ENCODE measurements at places on chromosomes 3 and 15.

- H3K27me3 ChIP-seq = no peaks in the 10 kb centered on the region
- no peak overlapping the region for H3K27ac ChIP-seq
- no peak for DNase-seq
- H3K4me1 ChIP-seq = no peaks in the 10 kb centered on the region
- no peak overlapping the region for H3K4me3 ChIP-seq
Observed at GRCh38 chr15:90024406-90024805, 23.3 kb downstream of the ZNF710 start.

GRCh38 chr3:143119974-143120715 is 574 bp downstream of the CHST2 start:
- DNase-seq = peak; percentile 55
- H3K4me1 ChIP-seq = peaks cover 30% of the 10 kb centered on the region
- H3K36me3 ChIP-seq = no peaks in the 10 kb centered on the region
- H3K4me3 ChIP-seq = peak overlapping the region; percentile 65
- H3K27ac ChIP-seq = peak overlapping the region; percentile 12
- no peaks in the 10 kb centered on the region for H3K27me3 ChIP-seq

DNA sequence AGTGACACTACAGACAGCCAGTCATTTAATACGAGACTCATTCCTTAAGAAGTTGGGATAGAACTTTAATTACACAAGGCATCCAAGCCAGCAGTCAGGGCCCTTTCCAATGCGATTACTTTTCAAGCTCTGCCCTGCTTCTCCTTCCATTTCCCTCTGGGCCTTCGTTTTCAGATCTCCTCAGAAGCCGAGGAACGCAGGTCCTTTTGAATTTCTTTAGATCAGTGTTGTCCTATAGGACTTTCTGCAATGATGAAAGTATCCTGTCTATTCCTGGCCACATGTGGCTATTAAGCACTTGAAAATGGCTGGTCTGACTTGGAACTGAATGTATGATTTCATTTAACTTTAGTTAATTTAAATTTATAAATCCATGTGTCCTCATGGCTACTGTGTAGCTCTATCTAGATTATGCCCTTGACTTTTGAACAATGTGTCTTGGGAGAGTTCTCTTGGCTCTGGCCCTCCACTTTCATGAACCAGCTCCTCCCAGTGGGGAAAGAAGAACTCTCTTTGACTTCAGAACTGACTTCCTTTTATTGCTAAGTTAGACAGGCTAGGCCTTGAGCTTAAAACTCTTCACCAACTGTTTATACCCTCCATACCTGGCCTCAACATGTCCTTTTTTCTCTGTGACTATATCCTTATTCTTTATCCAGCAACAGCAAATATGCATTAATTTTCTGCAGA is 22.6 kb downstream of the TGFBR2 start:
- DNase-seq = no peak
- peak overlapping the region; percentile 22 for H3K4me3 ChIP-seq
- H3K27me3 ChIP-seq = no peaks in the 10 kb centered on the region
- peaks cover 4% of the 10 kb centered on the region for H3K36me3 ChIP-seq

GRCh38 chr15:61256231-61256630 is 27.1 kb upstream of the RORA start:
- H3K36me3 ChIP-seq = no peaks in the 10 kb centered on the region
- H3K4me3 ChIP-seq = no peak overlapping the region
- DNase-seq = no peak
- no peaks in the 10 kb centered on the region for H3K27me3 ChIP-seq

DNA sequence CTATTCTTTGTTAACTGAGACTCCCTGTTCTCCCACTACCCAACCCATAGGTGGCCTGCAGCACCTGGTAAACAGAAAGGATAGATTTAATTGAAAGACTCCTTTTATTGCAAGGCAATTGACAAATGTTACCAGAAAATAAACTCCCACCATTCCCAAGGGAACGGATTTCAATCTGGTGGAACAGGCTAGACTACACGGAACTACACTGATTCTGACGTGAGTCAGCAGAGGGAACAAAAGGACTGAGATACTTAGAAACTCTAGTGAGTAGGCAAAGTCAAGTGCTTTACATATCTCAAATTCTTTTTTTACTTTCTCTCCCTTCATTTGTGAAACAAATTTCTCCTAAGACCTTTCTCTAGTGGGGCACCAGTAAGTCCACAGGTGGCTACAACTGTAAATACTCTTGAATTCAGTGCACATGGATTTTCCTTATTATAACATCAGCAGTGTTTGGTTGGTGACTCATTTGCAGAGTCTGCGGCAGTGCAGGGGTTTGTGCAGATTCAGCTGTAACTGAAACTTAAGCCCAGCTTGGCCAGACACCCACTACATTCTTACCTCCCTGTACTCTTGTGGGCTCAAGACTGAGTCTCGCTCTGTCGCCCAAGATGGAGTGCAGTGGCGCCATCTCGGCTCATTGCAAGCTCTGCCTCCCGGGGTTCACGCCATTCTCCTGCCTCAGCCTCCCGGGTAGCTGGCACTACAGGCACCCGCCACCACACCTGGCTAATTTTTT is 34.3 kb upstream of the PLSCR2 start:
- H3K4me3 ChIP-seq = no peak overlapping the region
- H3K27ac ChIP-seq = no peak overlapping the region
- DNase-seq = no peak
- H3K4me1 ChIP-seq = no peaks in the 10 kb centered on the region
- no peaks in the 10 kb centered on the region for H3K27me3 ChIP-seq

- no peak overlapping the region for H3K27ac ChIP-seq
- no peak overlapping the region for H3K4me3 ChIP-seq
- no peaks in the 10 kb centered on the region for H3K4me1 ChIP-seq
Observed at GRCh38 chr3:65671004-65671403, 367.7 kb downstream of the MAGI1 start.

GRCh38 chr3:69197922-69198530 is 75.6 kb upstream of the LMOD3 start:
- H3K27ac ChIP-seq = no peak overlapping the region
- H3K4me3 ChIP-seq = peak overlapping the region; percentile 65
- peaks cover 34% of the 10 kb centered on the region for H3K4me1 ChIP-seq
- H3K36me3 ChIP-seq = no peaks in the 10 kb centered on the region

DNA sequence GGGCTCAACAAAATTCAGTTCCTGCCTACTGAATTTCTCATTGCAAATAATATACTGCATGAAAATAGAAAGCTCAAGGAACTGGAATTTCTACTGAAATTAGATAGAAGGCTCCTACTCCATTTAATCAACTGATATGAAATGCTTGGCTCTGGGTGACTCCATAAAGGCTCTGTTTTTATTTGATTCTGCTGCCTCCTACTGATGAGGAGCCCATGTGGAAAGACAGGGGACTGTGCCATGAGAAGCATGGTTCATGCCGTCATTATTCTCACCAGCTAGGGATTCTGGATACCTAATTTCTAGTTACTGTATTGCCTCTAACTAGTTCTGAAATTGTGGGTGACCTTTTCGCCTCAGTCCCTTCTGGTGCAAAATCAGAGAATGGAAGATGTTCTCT is 366.2 kb upstream of the DPH6 start:
- no peak overlapping the region for H3K4me3 ChIP-seq
- H3K27me3 ChIP-seq = no peaks in the 10 kb centered on the region
- H3K27ac ChIP-seq = no peak overlapping the region
- no peak for DNase-seq

DNA sequence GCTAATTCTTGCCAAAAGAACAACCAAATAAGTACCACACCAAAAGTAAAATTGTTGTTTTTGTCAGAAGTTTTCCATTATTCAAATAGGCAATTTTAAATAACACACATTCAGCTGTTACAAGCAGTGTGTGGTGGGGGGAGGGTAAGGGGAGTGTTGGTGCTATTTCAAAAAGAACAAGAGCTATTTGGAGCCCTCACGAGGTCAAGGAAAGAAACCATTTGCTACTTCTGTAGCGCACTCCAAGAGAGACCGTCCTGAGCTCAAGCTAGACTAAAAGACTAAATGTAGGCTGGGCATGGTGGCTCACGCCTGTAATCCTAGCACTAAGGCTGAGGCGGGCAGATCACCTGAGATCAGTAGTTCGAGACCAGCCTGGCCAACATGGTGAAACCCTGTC is 21.2 kb upstream of the IGF2BP2 start:
- no peaks in the 10 kb centered on the region for H3K4me1 ChIP-seq
- H3K36me3 ChIP-seq = no peaks in the 10 kb centered on the region

DNA sequence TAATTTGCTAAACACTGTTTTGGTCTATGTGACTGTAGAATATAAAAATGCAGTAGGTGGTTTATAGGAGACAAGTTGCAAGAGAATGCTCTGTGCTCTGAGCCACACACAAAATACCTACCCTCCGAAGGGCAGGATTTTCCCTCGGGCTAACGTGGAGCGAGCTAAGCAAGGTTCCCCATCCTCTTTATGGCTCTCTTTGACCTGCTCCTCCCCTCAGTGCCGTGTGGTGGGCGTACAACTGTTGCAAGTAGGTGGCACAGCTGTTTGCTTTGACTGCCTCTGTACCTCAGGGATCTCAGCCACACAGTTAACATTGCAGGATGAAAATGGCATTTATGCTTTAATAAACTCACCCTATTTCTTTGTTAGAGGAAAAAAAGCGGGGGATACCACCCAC is 339.1 kb downstream of the SATB1 start:
- H3K36me3 ChIP-seq = no peaks in the 10 kb centered on the region
- no peak overlapping the region for H3K27ac ChIP-seq
- no peaks in the 10 kb centered on the region for H3K27me3 ChIP-seq
- no peak overlapping the region for H3K4me3 ChIP-seq

DNA sequence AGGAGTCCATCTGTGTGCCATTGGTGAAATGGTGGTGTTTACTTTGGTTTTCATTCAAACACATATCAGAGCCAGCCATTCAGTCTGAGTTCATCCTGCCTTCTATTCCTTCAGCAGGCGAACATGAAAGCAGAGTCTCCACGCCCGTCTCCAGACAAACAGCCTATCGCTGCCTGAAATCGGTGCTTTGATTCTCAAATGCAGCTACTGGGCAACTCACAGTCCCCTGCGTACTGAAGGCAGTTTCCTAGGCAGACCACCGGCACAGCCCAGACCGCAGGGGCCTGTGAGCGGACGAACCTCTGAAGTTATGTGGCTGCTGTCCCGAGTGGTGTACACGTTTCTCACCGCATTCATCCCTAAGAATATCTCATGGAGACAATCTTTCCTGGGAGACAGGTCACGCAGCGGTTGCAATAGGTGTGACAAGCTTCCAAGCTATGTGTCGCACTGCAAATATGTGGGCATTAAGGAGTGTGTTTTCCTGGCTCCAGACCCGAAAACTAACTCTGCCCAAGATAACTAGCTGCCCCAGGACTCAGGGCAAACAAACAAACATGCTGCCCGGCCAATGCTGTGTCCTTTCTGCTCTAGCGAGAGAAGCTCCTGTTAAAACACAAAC is 16.9 kb upstream of the RYR3 start:
- H3K36me3 ChIP-seq = no peaks in the 10 kb centered on the region
- no peak overlapping the region for H3K4me3 ChIP-seq
- H3K27ac ChIP-seq = no peak overlapping the region
- H3K4me1 ChIP-seq = no peaks in the 10 kb centered on the region

- no peaks in the 10 kb centered on the region for H3K36me3 ChIP-seq
- no peaks in the 10 kb centered on the region for H3K27me3 ChIP-seq
- no peak overlapping the region for H3K4me3 ChIP-seq
- H3K27ac ChIP-seq = no peak overlapping the region
- no peaks in the 10 kb centered on the region for H3K4me1 ChIP-seq
Observed at GRCh38 chr3:107488942-107489341, 33.8 kb upstream of the BBX start.

DNA sequence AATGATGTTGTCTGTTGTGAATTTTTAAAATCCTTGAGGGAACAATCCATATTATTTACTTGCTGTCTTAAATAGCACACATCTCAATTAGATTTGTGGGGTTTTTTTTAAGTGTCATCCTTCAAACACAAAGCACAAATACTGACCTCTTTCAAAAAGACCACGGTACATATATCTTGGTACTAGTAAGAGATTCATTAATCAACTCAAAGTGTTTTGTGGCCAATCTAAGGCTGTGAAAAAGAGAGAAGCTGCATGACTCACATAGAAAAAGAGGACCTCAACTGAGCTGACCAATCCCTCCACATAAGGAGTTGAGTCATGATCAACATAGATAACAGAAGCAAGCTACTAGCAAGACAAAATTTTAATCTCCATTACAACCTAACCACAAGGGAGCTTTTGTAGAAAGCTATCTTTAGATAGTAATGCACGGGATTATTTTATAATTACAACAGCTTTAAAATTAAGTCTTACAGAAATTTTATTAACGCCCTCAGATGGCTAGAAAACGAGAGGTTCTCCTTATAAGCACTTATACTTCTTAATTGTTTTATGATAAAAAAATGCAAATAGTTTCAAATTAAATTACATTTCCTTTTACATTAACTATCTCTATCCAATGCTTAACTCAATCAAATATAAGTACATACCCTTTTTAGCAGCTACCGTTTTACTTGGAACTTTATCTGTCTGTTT is 60.5 kb downstream of the TOP2B start:
- H3K27ac ChIP-seq = no peak overlapping the region
- H3K4me1 ChIP-seq = no peaks in the 10 kb centered on the region
- DNase-seq = no peak
- H3K4me3 ChIP-seq = no peak overlapping the region

DNA sequence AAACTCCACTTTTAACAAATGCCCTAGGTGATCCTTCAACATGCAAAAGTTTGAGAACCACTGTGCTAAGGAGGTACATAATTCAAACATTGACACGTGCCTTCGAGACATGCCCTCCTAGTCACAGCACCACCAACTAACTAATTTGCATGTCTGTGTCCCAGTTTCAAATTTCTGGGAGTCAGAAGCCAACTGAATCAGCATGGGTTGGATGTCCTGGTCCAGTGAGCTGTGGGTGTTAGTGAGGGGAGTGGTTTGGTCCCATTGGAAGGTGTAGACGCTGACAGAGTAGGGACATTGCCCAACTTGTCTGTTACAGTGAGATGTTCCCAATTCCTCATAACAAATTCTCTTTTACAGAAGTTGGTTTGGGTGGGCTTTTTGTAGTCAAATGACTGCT is 67.3 kb upstream of the ADPGK start:
- no peaks in the 10 kb centered on the region for H3K4me1 ChIP-seq
- H3K27me3 ChIP-seq = no peaks in the 10 kb centered on the region
- H3K4me3 ChIP-seq = no peak overlapping the region
- no peak overlapping the region for H3K27ac ChIP-seq
- H3K36me3 ChIP-seq = no peaks in the 10 kb centered on the region
- no peak for DNase-seq

GRCh38 chr3:20975188-20975651 is 775.8 kb downstream of the ZNF385D start:
- no peak for DNase-seq
- H3K27ac ChIP-seq = no peak overlapping the region
- H3K4me3 ChIP-seq = no peak overlapping the region
- no peaks in the 10 kb centered on the region for H3K4me1 ChIP-seq
- no peaks in the 10 kb centered on the region for H3K36me3 ChIP-seq

DNA sequence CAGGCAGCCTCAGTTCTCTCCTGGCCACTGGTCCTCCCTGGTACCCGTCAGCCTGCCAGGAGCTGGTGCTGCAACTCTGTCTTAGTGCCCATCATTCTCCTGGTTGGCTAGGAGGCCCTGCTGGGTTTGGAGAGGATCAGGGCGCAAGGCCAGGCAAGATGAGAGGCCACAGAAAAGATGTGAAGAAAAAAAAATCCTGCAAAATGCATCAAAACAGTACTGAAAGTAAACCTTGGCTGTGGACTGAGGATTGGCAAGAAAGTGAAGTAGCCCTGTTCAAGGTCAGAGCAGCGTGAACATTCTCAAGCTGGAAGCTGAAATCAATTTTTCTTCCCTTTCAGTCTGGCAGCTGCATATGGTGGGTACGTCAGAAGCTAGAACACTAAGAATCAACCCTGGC is 74.2 kb downstream of the GTF2E1 start:
- peaks cover 4% of the 10 kb centered on the region for H3K27me3 ChIP-seq
- no peak overlapping the region for H3K4me3 ChIP-seq
- no peak overlapping the region for H3K27ac ChIP-seq

- no peak overlapping the region for H3K4me3 ChIP-seq
- DNase-seq = no peak
- no peaks in the 10 kb centered on the region for H3K27me3 ChIP-seq
Observed at GRCh38 chr3:12513694-12514446, 29.6 kb downstream of the TSEN2 start.
